Activated T-cell treated with anti-CD3 and anti-CD28 coated beads, Interleukin-2, amount 50 U/mL, for 72 hours (primary cell): ENCODE measurements at places on chromosomes 5 and 9. TPM values are rescaled to one million over a fixed set of nuclear protein-coding genes. Genes with fewer than 3 reads are reported as not detected.
A peak's percentile ranks its signal among the peaks of the same experiment; 100 is the strongest.

DNA sequence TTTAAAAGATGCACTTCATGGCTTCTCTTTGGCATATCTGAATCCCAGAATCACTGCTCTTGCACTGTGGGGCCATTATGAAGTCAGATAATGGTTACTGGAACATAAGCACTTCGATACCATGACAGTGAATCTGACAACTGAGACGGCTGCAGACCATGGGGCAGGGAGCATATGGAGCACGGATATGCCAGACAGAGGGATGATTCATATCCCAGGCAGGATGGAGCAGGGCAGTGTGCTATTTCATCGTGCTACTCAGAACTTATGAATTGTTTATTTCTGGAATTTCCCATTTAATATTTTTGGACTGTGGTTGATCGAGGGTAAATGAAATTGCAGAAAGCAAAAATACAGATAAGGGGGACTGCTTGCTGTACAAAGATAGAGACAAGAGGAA, 145.0 kb downstream of the EGFLAM start:
- no peak for DNase-seq

GRCh38 chr9:93033531-93033930, 25.0 kb upstream of the SUSD3 start:
- DNase-seq = no peak

- DNase-seq = no peak
These were observed 111.7 kb downstream of the ESM1 start for GRCh38 chr5:54873691-54874090.

Gene ADAMTS2
- total RNA-seq = not detected

DNA sequence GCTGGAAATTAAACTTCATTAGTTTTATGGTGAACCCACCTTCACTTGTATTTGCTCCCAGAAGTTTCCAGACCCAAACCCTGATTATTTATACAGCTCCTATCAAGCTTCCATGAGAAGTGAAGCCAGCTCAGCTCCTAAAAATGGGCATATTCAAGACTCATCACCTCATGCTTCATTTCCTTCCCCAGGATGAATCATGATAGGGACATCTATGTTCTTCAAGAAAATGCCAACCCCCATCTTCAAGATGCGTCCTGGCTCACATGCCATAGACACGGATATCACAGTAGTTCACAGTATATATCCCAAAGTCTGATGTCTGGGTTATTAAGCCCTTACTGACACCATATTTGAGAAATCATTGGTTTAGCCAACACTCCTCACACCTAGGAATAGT, 217.6 kb downstream of the NPR3 start:
- no peak for DNase-seq

Gene C9
- not detected for total RNA-seq

Gene CER1
- not detected for total RNA-seq

Gene TCF7
- 142 TPM for total RNA-seq

DNA sequence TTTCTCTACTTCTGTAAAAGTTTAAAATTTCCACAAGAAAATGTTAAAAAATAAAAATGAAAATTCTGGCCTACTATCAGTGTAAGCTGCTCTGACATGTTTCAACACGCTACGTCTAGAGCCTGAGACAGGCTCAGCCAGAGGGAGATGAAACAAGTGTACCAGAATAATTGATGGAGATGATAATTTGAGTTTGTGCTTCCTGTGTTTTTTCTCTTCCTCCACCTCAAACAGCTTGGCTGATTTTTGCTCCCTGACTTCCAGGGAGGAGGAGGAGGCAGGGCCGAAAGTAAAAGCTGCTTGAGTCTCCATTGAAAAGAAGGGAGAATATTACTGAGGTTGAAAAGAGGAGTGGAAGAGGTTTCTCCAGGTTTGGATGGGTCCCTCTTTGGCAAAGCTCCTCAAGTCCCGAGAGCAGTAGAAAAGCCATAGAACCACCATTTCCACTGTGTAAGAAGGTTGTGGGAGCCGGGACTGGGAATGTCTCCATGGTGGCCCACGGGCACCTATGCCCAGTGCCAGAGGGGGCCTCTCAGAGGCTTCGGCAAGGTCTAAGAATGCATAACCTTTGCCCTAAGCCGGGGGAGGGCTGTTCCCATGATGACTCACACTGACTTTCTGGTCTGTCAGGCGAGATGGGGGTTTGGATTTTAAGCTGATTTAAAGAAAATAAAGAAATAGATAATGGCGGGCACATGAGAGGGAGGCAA, 95.1 kb downstream of the HRH2 start:
- no peak for DNase-seq

DNA sequence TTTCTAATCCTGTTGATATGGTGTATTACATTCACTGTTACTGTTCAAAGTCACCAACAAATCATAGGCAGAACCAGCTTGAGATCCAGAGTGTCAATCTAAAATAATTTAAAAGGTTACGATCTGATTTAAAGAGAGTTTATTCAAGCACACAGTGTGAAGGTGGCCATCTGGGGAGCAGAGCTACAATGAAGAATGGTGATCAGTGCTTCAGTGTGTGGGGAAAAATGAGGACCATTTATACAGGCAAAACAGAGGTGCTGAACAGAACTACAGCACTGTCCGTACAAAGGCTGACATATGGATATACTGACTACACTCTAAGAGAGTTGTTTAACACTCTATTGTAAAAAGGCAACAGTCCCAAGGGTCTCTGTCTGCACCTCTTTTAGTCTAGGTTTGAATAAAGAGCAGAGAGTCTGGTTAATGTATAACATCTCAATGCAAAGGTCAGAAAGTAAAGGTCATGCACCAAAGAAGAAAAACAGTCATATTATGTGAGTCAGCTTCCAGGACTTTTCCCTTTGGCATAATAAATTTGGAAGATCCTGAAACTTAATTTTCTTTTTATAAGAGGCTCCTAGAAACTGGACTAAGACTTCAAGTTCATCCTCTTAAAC, 29.7 kb upstream of the TDRD7 start:
- no peak for DNase-seq

DNA sequence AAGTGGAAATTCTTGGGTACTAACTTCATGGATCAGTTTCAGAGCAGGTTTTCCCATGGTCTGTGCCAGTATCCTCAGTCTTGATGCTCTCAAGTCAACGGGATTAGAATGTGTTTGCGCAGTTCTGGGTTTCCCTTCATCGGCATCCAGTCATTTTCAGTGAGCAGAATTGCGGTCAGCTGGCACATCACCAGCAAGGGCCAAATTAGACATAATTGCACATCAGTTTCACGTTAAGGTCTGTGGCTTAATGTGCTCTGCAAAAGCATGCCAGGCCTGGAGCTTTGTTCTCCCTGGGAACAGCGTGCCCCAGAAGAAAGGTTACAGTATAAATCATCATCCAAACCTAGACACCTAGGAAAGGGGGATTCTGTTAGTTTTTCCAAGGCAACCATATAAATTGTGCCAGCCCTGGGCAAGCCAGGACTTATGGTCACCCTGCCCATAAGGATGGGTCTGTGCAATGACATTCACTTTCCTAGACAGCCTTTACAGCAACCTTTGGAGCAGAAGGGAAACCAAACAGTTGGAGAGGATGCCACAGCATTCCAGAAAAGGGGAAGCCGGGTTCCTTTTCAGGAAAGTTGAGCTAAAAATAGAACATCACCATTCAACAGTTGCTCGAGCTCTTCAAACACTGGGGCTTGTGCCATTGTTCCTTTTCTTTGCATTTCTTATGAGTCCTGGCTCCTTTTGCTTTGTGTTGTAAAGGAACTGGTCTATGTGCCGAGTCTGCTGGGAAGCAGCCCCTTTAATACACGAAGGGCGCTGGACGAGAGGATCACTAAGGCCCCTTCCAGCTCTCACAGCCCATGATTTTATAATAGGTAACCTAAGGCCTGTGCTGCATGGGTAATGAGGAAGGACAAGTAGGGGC, 23.1 kb downstream of the IQGAP2 start:
- no peak for DNase-seq

GRCh38 chr5:32042551-32042961, 131.6 kb downstream of the GOLPH3 start:
- DNase-seq = no peak

Gene DROSHA
- total RNA-seq = 88.3 TPM

Gene UNC5A
- 0.23 TPM for total RNA-seq

- no peak for DNase-seq
These were observed 24.3 kb upstream of the NEURL1B start for GRCh38 chr5:172616730-172617129.

- DNase-seq = no peak
These were observed 143.7 kb downstream of the PTTG1 start for GRCh38 chr5:160565376-160565775.

Gene IFNB1
- 1.6 TPM for total RNA-seq

DNA sequence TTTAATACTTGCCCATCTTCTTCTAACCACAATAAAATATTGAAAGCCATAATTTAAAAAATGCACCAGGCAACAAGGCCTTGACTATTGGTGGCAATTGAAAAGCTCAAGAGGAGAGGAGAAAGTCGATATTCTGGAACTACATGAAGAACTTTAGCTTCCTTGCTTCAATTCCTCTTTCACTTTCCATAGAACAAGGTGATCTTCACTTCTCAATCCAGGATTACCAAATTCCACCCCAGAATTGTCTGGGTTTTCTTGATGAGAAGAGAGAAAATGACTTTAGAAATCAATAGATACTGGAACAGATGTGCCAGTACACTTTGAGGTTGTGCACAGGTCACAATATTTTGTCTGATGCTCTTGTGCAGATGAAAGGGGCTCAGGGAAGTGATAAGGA, 52.2 kb downstream of the PTCD2 start:
- no peak for DNase-seq

GRCh38 chr9:124880501-124880900, 18.6 kb downstream of the ARPC5L start:
- DNase-seq = no peak

DNA sequence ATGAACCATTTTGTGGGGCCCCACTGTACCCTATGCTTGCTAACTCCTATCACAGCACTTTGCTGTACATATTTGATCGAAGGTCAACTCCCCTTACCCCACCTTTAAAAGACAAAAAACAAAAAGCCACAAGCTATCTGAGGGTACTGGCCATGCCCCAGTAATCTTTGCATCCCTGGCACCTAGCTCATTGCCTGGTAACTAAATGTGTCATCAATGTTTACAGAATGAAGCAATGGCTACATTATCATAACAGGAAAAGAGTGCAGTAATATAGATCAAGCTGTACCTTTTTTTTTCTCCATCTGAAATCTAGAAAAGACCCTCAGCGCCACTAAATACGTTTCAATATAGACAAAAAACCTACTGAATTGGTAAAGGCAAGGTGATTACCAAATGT, 188.0 kb downstream of the ELAVL2 start:
- no peak for DNase-seq

GRCh38 chr5:9166202-9167112, 379.4 kb downstream of the SEMA5A start:
- no peak for DNase-seq

DNA sequence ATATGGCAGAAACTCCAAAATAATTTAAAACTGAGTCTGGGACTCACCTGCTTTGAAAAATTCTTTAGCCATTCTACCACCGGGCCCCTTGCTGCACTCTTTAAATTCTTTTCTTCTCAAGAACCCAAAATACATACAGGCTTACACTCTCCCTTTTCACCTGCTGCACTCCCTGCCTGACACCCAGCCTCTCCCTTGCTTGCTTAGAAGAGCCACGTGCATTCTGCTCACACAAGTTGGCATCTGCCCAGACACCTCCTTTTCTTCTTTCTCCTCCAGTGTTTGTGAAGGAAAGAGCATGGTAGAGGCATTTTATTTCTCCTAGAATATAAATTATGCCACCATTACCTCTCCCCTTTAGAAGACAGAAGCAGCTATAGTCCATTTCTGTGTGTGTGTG, 39.0 kb upstream of the AOPEP start:
- no peak for DNase-seq

- no peak for DNase-seq
These were observed 23.4 kb upstream of the LECT2 start for GRCh38 chr5:135978212-135978631.

Gene HTR4
- total RNA-seq = not detected

DNA sequence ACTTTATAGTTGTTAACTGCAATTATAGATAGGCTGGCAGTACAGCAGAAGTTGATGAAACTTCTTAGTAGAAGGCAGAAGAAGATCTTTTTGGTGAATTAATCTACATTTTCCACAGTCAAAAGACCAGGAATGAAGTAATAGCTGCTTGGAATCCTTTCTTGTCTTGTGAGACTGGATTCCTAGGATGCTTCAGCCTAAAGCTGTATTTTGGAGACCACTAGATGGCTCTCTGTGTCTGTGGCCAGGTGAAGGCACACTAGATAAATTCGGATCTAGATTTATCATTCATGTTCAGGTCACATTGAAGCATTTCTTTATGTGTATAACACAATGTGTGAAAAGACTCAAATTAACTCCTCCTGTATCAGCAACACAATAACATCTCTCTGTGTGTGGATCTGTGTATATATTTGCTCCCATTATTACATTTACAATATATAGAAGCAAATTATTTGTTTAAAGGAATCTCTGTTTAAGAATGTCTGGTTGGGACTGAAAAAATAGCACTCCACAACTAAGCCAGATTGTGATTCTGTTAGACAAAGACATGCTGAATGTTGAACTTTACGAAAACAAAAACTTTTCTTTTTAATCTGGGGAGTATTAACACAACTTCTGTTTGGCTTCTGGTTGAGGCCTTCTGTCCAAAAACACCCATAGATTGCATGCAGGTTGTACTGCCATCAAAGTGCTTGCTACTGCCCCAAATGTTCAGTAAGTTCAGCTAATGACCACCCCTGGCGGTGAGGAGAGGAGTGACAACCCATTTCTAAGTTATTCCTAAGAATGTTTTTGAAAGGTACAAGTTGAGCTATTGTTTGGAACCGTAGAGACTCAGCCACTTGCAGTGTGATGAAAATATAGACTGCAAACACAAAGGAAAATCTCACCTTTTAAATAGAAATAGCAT, 10.6 kb downstream of the GRIN3A start:
- peak; percentile 7 for DNase-seq

DNA sequence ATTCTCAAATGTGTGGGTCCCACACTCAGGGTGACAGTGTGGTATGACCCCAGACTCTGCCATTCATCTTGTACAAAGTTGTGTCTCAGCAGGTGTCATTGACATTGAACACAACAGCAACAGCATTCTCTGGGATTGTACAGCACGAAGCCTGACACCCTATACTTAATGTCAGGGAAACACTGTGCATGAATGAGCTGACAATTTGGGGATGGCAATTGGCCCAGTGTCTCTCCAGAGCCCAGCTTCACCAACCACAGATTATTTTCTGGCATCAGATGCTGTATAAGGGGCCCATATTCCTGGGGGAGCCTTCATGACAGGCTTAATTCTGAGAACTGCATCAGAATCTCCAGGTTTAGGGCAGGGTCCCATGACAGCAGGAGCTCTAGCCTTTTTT, 143.2 kb downstream of the GCNT1 start:
- DNase-seq = no peak

GRCh38 chr9:108083160-108083750, 593.7 kb upstream of the KLF4 start:
- DNase-seq = no peak

DNA sequence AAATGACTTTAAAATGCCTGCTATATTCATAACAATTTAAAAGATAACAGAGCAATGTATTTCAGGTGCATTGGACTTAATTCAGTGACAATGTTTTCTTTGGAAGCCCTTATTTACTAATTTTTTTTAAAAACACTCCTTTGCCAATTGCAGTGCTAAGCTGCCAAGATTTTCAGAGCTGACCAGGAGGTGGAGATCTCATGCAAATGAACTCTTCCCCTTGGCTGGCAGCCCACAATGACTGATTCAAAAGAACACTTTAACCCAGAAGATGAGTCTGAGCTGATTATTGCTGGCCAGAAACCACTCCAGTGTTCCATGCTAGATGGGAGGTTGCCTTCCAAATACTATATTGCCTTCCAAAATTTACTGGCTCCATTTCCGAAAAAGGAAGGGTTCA, 128.3 kb upstream of the CCNH start:
- no peak for DNase-seq

GRCh38 chr5:37626266-37626665, 213.6 kb downstream of the GDNF start:
- no peak for DNase-seq
